ENCODE measurements at places on chromosomes 4 and X.

GRCh38 chr4:57220172-57220571 is 110.0 kb upstream of the IGFBP7 start:
- DNase-seq: no peak

DNA sequence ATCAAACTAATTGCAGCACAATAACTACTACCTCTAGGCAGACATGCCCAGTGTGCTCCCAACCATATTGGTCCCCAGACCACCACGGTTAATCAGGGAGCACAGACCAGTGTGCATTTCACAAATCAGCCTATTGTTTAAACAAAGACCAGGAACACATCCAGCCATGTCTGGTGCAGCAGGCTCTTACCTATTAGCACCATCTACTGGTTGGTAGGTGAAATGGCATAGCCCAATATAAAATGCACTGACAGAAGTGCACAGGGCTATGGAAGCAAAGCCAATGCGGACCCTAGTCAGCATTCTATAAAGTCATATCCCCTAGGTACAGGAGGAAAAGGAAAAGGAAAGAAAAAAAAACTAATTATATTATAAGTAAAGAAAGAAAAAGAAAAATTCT is 15.5 kb upstream of the CYLC1 start:
- DNase-seq: no peak

DNA sequence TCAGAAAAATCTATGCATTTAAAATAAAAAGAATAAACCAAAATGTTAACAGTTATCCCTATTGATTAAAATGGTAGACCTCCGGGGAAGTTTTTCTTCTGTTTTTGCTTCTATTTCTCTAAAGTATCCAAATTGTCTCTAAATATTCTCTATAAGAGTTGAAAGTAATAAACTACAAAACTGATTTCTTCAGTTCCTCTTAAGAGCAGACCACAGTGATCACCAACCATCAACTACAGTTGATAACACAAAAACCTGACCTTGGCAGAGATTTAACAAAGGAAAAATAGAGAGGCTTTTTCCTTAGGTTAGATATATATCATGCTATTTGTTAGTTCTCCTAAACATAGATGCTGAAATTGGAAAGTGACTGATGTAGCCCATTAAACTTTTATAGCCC is 27.3 kb downstream of the DDX60 start:
- DNase-seq: no peak

- no peak for DNase-seq
Observed at GRCh38 chr4:153474251-153474650, 8.1 kb downstream of the TMEM131L start.

DNA sequence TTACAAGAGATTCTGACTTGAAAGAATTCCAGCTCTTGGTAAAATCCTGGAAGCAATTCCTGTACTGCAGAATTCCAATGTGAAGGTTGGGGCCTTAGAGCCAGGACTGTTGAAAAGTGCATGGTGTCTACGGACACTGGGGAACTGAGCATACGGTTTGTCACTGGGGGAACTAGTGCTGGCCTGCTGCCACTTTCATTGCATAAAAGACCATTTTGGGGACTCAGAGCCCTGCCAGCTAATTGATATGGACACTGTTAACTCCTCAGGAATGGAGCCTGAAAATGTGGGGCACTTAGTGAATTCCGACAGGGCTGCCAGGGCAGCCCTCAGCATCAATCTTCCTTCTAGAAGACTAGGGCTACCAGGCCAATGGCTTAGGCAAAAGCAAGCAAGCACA is 55.9 kb downstream of the AMOT start:
- no peak for DNase-seq

GRCh38 chr4:95466791-95467190 is 82.0 kb downstream of the UNC5C start:
- DNase-seq: no peak

GRCh38 chr4:7852568-7853185 is 87.0 kb downstream of the AFAP1 start:
- no peak for DNase-seq

DNA sequence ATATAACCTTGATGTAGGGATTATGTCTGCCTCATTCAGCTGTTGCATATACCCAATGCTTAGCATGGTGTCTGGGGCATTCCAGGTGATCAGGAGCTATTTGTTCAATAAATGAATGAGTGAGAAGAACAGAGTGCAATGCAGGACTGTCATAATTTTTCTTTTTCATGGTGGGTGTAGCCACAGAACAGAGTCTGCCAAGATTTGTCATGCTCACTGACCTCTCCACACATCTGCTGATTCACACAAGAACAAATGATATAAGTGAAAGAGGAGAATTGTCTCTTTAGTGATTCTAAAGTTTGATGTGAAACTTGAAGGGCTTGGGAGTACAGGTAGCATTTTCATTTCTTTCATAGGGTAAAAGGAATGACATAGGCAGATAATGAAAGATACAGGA is 64.4 kb upstream of the TEX13D start:
- DNase-seq: no peak

DNA sequence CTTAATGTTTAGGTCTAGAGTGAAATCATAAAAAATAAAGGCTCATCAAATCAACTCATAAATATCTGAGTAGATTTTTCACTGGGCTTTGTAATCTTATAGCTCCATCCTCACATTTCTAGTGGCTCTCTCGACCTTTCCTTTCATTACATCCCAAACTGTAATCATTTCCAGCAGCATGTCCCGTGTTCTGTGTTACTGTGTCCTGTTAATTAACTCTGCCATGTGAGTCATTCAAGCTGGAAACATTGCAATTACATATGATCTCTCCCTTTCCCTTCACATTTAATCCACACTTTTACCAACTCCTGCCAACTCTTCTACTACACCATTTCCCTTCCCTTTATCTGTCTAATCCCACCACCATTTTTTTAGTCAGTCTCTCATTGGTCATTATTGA is 75.5 kb downstream of the UGT8 start:
- DNase-seq: no peak

DNA sequence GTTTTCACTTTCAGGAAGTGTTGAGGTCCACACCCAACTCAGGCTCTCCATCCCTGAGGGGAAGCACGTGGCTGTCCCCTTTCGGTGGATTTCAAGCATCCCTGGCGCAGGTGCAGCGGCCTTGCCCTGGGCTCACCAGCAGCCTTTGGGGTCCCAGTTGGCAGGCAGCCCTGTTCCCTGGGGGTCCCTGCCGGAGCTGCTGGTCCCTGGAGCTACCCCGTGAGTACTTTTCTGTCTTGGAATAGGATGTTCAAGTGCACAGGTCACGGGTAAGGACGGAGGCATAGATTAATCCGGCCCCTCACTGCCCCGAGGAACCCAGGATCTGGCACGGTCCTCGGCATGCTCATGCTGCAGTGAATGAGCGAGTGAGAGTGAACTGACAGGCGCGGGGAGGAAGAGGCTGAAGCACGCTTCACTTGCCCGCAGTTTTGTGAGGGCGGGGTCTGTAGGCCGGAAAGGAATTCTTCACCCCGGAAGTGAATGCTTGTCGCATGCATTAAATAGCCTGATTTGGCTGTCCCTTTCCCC is 117.2 kb upstream of the FAT1 start:
- DNase-seq: no peak

DNA sequence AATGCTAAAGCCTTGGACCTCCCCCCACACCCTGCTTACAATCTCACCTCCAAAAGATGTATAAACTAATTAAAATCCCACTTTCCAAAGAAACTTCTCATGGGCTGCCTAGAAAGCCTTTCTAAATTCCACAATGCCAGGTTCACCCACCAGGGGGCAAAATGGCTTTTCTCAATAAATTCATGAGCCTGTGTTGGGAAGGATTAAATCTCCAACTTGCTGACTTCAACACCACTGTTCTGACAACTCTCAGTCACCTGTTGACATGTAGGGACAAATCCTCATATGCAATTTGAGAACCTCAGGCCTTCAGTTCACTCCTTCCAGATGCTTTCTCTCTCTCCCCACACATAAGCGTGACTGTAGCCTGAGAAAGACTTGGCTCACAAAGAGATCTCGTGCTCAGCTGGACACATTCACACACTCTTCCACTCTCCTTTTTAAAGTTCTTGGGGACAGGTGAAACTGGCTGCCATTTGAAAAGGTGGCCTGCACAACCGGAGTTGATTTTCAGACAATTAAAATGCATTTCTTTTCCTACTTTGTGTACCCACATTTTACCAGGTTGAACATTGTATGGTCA is 88.6 kb upstream of the PRPS2 start:
- no peak for DNase-seq

- no peak for DNase-seq
Observed at GRCh38 chrX:19195243-19195610, 73.0 kb upstream of the ADGRG2 start.

GRCh38 chrX:9374555-9374954 is 90.3 kb upstream of the TBL1X start:
- no peak for DNase-seq

DNA sequence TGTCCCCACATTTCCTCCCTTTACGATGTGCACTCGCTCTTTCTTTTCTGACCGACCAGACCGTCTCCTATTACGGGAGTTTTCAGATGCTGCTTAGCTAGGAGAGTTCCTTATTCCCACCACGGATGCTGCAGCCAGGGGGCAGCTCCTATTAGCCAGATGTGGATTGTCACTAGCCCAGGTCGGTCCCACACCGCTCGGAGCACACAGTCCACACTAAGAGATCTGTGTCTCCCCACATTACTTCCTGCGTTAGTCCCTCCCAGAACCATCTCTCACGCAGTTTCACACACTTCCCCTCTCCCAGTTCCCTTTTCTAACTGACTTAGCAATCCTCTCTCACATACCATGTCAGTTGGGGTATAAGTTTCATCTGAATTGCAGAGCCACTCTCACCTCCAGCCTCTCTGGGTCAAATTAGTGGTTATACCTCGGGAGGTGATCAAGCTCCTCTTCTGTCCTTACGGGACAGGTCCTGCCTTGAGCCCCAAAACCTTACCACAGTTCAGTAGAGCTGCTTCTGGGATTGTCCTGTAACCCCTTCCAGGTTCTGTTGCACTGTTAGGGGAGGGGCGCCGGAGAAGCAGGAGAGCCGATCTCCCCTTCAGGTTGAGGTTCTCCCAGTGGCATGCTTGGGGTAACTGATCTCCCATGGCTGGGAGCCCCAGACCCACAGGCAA is 28.2 kb downstream of the SULT1E1 start:
- DNase-seq: no peak

DNA sequence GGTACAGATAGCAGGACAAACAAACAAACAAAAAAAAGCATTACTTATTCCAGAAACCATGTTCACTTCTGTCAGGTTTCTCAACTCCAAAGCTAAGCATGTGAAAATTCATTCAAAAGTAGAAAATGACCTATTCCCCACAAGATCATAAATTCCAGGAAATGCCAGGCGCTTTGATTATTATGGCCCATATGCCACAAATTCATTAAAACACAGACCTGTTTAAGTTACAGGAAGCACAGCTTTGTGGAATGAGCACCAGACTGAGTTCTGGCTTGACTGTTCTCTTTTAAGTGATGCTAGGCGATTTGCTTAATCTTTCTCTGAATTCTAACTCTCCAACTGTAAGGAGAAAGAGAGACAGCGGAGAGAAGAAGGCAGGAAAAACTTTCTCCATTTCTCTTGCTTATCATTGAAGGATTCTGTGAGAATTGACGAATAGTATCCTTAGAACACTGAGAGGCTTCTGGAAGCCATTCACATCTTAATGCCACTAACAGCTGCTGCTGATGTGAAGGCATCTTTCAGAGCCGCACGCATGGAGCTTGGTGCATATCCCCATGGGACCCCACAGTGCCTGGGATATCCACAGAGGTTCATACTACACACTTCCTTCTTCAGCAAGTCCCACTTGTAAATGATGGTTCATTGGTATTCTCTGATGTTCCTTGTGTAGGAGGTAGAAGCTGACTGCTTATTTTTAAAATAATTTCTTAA is 138.0 kb downstream of the ZNF674 start:
- DNase-seq: no peak

DNA sequence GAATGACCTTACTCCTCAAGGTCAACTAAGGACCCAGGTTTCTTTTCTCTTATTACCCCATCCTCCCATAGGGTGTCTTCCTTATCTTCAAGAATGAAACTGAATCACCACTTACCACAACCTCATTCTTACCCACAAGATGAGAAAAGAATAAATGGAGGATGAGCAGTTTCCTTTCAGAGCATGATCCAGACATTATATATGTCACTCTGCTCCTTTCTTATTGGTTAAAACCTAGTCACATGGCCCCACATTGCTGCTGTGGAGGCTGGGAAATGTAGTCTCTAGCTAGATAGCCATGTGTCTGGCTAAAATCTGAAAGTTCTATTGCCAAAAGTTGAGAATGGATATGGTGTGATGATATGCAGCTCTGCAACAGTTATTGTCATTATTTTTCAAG is 62.4 kb upstream of the RAI2 start:
- DNase-seq: no peak

DNA sequence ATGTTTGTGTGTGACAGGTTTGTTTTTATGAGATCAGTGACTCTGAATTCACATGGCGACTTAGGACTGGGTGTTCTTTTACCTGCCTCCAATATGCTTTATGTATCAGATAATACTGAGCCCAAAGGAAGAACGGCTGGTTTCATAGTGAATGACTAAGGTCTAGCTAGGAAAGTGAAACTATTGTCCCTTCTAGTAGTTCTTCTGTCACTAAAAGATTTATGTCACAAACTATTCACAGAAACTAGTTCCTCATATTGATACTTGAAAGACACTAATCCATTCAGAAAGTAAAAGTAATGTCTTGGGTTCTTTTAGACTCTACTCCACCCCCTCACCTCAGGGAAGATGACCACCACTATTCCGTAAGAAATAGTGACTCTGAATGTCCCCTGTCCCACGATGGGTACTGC is 81.7 kb downstream of the EGF start:
- no peak for DNase-seq

DNA sequence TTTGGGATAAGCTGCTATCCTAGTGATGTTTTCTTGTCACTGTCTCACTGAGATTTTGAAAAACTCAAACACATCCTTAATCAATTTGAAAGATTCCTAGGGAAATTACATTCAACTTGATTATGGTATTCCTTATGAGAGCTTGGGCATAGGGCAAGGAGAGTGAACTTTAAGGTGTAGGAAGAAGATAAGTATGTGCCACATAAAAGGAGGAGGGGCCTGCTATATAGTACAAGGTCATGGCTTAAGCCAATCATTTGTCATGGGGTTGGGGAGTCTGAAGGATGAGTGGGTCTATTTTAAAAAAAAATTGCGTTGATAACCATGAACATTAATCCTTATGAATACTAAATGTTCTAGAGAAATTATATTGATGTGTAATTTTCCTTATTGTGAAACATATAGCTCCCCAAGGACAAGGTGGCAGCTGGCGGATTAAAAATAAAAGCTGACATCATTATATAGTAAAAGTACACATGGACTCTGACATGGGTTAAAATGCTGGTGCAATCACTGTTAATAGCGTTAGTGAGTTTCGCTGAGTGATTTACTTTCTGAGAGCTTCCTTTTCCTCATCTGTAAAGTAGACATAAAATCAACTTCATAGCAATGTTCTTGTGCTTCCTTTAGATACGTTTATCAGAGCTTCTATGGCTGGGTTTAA is 17.4 kb downstream of the GALNT7 start:
- DNase-seq: no peak

GRCh38 chr4:39697740-39698423 is at the start of gene UBE2K:
Gene UBE2K (plus strand): TSS chr4:39698136. CDS start chr4:39698328, 192 bp downstream.
- DNase-seq: peak; percentile 57

DNA sequence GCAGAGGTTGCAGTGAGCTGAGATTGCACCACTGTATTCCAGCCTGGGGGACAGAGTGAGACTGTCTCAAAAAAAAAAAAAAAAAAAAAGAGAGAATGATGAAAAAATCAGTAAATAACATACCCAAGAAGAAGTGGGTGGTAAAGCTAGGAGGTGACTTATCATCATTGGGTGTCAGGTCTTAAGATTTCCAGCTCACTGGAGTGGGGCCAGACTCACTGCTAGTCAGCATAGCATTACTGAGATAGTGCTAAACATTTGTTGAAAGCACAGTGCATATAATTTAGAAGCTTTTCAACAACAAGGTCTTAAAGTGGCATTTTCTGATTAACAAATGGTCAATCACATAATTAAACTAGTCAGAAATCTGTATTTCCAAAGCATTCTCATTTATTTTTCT is 221.8 kb upstream of the GYPA start:
- no peak for DNase-seq
